Retinal pigment epithelial cell (primary cell): ENCODE measurements at places on chromosomes 6 and 20.
A peak's percentile ranks its signal among the peaks of the same experiment; 100 is the strongest.

DNA sequence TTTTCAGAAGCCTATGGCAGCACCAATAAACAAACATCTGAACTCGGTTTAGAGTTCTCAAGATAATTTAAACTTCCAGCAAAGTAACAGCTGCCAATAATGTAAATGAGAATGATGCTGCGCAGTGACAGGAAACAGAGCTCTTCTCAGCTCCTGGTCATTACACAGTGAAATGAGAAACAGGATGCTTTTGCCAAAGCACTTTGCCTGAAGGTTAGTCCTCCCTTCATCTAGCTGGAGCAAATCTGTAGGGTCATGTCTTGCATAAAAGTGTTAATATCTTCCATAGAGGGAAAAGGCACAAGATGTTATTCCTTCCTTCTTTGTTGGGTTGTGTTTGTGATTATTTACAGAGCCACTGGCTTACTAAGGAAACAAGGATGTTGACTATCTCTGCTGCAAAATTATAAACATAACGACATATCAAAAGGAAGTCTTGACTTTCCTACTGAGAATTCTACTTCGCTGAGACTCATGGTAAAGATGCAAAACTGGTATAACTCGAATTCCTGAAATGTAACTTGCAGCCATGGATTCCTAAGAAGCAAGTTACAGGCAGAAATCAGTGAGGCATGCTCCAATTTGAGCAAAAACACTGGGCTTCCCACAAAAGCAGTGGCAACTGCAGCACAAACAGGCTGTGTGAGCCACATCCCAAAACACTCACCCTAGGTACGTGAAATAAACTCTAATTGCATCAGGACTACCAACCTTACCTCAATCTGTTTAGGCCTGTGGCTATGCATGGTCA, 102.5 kb upstream of the BEND6 start:
- DNase-seq, result no peak

GRCh38 chr20:8862092-8862491, 206.8 kb upstream of the PLCB4 start:
- no peak for DNase-seq

DNA sequence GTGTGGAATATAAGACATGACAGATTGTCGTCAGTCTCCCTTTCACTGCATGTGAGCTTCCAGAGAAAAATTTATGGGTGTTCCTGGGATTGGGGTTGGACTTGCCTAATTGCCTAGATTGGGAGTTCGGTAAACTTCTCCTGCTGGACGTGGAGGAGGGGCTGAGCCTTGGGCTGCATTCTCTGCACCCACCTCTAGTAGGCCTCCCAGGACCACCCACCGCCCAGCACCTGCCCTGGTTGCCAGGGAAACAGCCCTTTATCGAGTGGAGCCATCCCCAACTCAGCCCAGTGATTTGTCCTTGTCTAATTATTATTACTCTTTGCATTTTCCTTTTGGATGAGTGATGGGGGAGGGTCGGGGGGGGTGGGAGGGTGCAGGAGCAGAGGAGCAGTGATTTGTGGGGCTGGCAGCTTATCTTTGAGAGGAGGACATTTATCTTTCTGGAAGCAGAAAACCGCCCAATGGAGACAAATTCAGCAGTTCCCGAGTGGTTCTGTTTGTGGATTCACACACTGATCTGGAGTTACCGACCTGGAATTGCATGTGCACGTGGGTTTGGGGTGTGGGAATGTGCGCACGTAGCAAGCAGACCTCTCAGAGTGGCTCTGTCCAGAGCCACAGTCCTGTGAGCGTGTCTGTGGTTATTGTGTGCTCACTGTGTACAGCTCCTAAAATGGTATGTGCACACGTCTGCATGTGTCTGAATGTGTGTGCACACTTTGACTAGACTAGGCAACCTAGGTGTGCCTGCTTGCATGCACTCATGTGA, 104.5 kb downstream of the DHX35 start:
- DNase-seq, result no peak

DNA sequence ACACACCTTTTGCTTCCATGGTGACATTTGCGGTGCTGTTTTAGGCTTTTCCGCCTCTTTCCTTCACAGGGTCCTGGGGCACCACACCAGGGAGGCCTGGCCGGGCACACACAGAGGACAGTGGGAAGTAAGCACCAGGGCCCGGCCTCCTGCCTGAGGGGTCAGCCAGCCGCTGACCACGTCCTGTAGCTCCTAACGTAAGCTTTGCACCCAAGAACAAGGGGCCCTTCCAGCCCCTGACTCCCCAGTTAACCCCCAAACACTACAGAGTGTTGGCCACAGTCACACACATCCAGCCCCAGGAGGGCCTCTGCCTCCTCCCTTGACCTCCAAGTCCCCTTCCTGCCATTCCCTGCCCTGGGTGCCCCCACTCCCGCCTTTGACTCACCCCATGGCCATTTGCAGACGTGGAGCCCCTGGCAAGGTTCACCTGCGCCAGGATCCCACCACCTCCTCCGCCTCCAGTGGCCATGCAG, 54.7 kb downstream of the YTHDF1 start:
- no peak for DNase-seq

DNA sequence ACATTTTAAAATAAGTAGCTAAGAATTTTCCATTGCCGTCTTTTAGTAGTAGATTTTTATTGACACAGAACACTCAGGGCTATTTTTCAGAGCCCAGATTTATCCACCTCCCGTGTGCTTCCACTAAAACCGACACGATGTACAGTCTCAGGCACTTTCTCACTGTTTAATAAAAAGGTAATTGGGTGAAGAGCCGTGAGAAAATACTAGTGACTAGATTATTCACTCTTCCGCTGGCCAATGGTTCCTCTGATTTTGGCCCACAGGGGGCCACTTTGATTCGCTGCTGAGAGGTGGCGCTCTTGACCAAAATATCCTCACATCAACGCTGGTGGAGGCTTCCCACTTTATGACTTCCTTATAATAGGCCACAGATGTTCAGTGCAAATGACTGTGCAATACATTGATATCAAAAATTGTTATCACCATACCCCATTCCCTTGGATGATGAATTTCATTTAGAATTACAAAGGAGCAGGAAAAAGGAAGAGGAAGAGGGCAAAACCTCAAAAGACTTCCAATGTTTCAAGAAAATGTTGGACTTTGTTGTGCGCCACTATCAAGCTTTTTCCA, 12.3 kb upstream of the HDDC2 start:
- peak; percentile 12 for DNase-seq
